Activated effector memory CD4-positive, alpha-beta T cell treated with anti-CD3 and anti-CD28 coated beads, Interleukin-2, amount 50 U/mL, for 16 hours (primary cell): ENCODE measurements at places on chromosomes 6 and 20.
A peak's percentile ranks its signal among the peaks of the same experiment; 100 is the strongest.

DNA sequence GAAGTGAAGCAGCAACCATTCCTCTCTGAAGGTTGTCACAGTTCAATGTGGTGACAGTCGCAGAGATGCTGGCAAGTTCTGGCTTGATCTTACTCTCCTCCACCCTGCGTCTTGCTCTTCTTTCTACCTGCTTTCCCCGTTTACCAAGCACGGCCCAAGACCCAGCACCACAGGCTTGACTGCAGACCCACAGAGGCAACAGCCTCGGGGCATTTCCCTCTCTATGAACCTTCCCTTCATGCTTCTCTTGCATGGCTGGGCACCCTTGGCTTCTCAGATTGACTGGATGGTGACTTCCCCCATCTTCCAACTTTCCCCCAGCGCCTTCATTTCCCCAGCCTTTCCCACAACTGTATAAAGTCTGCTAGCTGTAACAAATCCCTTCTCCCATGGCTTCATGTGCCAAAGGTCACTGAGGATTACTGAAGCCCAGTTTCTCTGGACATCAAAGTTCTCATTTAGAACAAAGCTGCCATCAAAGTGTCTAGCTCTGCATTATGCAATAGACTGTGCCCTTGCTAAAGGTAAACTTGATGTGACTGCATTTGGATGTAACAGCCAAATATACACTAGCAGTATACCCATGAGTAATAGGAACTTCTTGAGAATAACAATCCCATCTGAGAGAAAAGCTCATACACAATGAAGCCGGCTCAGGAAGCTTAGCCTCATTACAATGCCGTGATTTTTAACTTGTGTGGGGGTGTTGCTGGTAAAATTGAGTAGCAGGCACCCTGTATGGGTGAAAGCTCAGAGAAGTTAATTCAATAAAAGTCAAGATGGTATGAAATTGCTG lies 723.1 kb upstream of the FLRT3 start:
- no peak for DNase-seq

DNA sequence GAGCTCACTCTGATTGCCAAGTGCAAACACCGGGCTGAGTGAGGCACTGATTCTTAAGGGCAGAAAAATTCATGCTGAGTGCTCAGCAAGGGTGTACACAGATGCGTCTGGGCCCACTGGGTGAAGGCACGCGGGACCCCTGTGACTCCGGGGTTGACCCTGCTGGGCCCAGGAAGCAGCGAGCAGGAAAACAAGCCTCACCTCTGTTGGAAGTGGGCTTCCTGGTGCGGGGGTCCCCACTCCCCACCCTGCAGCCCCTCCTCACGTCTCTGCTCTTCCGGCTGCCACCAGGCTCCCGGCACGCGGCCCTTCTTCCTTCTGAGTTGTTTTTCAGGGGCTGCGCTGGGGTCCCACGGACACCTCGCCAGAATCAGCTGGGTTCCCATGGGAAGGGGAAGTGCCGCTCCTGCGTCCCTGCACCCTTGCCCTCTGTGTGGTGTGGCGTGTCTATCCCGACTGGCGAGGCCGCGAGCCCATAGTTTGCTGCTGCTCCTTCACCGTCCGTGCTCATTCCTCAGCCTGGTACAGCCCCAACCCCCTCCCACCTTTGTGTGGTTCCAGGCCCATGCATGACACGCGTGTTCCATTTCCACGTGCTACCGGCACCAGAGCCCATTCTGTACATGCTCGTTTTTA lies 80.6 kb upstream of the BHLHE23 start:
- DNase-seq, result peak; percentile 30

DNA sequence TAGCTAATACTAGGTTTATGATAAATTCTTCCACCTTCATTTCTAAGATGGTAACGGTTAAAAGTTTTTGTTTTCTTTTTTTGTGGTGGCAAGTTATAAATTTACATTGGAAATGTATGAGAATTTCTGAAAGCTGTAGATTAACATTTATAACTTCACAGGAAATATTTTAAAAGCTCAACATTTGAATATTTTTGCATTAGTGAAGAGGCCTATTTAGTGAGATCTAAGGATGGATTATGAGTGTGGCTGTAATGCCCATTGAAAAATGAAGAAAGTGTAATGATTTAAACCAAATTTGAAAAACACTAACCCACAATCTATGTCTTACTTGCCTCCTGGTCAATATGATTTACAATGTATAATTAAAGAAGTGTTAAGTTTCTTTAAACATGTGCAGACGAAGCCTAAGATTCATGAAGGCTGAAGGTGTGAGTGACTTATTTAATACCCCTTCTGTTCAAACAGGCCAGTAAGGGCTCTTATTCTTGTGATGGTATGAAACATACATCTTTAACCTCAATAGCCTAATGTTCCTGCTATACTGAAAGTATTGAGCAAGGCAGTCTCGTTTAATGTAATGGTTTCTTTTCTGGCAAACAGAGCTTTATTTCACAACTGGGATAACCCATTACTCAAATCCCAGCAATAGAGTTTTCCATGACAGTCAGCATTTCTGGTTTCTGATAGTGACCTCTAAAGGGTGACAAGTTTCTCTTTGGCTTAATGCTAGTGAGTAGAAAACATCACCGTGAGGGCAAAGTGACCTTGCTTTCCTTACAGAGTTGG lies 13.2 kb downstream of the HDGFL1 start:
- no peak for DNase-seq

DNA sequence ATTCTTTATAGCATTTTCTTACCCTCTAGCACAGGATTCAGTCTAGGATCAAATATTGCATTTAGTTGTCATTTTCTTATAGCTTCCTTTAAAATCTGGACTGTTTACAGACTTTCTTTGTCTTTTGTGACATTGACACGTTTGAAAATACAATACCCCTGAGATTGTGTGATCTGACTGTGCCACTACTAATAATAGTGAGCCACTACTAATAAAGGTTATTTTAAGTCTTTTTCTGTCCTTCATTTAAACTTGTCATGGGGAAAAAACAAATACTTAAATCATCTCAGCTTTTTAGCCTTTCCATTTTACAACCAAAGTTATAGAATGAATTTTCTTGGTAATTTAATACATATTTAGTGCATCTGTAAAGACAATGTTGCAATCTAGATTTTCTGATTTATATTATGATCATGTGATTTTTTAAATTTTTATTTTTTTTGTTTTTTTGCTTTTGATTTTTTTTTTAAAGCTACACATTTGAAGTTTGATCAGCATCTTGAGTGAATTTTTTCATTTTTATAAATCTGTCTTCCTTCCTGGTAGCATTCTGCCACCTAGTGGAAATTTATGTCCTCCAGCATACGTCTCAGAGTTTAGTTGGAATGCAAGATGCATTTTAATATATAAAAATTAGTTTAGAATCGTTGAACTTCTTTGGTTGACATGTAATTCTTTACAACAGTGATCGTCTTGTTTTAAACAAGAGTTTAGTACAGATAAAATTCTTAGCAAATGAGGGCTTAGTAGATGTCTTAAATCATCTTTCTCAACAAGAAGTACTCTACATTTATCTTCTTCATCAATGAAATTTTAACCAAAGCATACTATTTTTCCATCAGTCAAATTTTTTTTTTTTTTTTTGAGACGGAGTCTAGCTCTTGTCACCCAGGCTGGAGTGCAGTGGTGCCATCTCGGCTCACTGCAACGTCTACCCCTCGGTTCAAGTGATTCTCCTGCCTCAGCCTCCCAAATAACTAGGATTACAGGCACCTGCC lies 119.4 kb downstream of the NCOA3 start:
- DNase-seq, result no peak

GRCh38 chr6:21840428-21840827 lies 246.9 kb downstream of the SOX4 start:
- no peak for DNase-seq

DNA sequence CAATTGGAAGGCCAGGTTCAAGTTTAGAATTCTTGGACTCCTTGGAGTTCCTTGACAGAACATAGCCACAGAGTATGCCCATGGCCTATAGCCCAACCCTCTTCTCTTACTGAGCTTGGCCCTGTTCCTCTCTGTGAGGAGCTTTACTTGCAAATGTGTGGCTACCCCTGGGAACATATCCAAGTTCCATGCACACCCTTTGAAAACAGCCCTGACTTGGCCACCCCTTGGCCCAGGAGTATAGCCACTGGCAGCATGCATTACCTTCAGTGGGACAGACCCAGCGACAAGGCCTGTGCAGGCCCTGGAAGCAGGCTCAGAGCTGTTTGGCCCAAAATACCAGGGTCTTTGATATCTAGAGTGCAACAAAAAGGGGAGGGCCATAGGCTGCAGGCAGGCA lies 19.5 kb upstream of the MAS1 start:
- DNase-seq, result no peak

DNA sequence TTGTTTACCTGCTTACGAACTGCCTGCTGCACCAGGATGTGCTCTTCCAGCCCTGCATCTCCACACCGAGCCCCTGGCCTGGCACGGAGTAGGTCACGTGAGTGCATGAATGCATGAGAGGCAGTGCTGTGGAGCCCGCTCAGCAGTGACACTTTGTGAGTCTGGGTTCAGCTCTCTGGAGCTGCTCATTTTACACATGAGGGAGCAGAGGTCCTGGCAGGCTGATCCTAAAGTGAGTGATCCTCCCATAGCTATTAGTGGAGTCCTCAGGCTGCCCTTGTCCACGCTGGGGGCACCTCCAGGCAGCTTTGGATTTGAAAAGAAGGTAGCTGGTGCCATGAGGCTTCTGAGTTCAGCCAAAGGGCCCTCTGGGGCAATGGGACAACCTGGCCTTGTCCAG lies 64.2 kb downstream of the EDN3 start:
- DNase-seq, result no peak

DNA sequence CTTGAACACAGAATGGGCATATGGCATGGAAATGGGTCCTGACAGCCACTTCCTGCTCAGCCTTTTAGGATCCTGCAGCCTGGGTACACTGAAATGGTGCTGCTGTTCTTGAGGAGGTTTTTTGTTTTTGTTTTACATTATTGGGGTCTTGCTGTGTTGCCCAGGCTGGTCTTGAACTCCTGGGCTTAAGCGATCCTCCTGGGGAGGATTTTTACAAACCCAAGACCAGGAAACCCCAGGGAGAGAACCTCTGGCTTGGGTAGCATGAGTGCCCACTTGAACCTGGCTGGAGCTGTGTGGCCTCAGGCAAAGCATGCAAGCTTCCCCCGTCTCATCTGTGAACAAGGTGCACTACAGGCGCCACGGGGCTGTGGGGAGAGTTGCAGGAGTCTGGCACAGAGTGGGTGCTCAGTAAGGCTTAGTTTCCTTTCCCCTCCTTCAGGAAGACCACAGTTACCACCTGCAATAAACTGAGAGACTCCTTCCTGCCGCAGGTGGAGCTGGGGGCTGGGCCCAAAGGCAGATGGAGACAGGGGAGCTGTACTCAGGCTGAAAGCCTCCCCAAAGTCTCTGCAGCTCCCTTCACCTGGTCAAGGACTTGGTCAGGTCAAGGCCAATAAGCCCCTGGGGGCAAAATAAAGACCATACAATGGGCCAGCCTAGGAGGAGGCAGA lies 1.8 kb downstream of the SLA2 start:
- peak; percentile 84 for DNase-seq

DNA sequence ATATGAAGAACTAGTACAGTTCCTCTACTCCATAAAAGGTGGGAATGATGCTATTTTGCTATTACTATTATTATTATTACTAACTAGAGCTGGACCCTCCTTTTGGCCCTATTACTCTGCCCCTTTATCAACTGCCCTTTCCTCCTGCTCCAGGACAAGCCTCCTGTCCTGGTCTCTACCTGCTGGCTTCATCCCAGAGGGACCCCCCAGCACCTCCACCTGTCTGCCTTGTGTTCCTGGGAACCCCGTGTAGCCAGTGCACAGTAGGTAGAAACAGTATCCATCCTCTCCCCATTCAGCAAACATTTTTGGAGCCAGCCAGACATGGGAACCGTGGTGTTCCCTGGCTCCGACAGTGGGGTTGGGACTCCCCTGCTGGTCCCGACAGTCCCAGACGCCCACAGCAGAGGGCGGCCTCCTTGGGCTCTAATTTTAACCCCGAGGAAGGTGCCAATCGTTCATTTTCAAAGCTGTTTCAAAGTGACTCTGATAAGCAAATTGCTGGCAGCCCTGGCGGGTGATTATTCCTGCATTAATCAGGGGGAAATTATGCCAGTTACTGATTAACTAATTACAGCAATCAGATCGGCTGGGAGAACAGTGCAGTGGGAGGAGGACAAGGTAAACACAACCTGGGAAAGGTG lies 44.2 kb upstream of the MDGA1 start:
- no peak for DNase-seq

DNA sequence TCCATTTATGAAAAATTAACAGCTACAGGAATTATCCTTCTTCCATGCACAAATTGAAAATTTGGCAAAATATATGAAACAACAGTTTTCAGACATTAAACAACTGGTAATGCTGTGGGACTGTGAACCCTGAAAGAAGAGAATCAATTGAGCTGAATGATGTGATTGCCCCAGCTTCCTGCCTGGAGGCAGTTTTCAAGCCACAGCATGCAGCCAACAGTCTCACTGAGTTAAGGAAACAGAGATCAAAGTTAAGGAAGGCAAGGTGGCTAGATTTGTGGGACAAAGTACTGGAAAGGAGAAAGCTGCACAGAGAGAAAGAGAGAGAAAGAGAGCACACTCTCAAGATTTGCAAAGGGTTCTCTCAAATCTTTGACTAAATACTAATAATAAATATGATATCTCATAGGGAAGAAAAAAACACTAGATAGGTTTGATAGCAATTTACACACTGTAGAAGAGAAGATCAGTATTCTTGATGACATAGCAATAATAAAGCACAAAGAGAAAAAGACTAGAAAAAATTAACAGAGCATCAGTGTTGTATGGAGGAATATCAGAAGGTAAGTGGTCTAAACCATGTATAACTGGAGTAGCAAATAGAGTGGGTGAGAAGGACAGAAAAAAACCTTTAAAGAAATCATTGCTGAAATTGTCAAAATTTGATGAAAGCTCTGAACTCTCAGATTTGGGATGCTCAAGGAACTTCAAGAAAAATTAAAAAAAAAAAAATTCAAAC lies 70.1 kb upstream of the CNKSR3 start:
- no peak for DNase-seq

GRCh38 chr6:152356662-152357061 lies 280.5 kb downstream of the SYNE1 start:
- DNase-seq, result no peak

DNA sequence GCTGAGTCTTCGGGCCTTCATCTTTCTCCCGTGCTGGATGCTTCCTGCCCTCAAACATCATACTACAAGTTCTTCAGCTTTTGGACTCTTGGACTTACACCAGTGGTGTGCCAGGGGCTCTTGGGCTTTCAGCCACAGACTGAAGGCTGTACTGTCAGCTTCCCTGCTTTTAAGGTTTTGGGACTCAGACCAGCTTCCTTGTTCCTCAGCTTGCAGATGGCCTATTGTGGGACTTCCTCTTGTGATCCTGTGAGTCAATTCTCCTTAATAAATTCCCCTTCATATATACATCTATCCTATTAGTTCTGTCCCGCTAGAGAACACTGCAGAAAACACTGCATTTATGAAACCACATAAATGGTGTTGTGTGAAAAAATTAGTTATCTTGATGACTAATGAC lies 13.9 kb upstream of the BCLAF1 start:
- no peak for DNase-seq

DNA sequence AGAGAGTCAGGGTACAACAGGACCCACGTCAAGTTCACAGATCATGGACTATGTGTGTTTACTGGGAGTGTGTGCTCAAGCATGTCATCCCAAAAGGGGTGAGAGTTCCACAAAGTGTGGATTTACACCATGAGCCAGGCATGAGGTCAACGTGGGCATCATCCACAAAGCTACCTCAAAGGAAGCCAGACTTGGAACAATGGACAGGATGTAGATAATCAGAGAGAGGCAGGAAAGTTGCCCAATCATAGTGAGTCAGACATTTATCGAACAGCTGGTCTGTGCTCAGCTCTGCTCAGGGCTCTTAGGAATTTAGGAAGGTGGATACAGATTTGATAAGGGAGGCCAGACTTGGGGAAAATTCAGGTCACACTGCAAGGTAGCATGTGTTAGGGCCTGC lies 317.2 kb upstream of the CDYL start:
- DNase-seq, result no peak

GRCh38 chr20:45771182-45771759 lies 20.4 kb downstream of the WFDC3 start:
- peak; percentile 92 for DNase-seq
